ENCODE measurements at places on chromosomes 6 and 20.
A peak's percentile ranks its signal among the peaks of the same experiment; 100 is the strongest.

DNA sequence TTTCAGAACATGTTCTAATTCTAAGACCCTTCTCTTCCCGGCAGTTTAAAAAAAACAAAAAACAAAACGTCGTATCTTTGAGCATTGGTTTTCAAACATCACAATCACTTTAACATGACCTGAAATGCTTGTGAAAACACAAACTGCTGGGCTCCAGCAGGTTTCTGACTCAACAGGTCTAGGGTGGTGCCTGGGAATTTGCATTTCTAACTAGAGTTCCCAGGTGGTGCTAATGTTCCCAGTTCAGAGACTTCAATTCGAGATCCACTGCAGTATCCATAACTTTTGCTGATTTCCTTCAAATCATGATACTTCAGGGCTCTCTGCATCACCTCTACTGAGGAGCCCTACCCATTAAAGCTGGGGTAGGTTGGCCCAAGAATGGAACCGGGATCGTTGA is 850 bp upstream of the SMPDL3A start:
- DNase-seq = no peak

DNA sequence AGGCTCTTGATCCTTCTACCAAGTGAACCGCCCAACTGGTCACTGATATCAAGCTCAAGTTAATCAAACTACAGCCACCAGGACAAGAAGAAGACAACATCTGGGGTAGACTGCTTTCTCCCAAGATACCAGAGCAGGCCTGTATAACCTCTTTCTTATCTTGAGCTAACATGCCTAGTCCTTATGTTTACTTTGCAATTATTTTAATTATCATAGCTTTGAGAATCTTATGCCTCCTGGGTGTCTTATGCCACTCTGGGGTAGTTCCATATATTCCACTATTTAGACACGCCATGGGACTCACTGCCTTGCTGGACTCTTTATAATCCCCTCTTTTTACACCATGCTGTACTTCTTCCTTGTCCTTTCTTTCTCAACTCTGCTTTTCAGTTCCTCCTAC is 41.5 kb upstream of the ECI2 start:
- DNase-seq = no peak

- DNase-seq = no peak
These were observed 62.7 kb downstream of the TMEM170B start for GRCh38 chr6:11600251-11600650.

DNA sequence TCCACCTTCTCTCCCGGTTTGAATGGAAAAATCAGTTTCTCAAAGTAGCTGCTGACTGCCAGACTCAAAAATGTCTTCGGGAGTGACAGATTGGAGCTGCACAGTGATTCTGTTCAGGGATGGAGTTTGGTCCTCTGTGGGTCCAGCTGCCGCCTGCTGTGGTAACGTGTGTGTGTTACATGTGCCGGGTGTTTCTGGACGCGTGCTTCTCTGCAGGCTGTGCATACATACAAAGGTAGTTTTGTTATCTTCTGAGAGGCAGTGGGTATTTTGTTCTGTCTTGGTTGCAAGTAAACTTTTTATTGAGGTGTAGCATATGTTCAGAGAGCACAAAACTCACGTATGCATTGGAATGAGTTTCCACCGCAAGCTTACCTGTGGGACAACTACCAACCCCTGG is 41.3 kb upstream of the NAA20 start:
- no peak for DNase-seq

DNA sequence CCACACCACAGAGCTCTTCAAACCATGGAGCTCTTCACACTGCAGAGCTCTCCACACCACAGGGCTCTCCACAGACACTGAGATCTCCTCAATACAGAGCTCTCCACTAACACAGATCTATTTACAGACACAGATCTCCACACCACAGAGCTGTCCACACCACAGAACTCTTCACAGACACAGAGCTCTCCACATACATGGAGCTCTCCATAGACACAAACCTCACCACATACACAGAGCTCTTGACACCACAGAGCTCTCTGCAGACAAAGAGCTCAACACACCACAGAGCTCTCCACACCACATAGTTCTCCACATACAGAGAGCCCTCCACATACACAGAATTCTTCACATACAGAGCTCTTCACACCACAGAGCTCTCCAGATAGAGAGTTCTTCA is 53.0 kb downstream of the ERMARD start:
- no peak for DNase-seq

DNA sequence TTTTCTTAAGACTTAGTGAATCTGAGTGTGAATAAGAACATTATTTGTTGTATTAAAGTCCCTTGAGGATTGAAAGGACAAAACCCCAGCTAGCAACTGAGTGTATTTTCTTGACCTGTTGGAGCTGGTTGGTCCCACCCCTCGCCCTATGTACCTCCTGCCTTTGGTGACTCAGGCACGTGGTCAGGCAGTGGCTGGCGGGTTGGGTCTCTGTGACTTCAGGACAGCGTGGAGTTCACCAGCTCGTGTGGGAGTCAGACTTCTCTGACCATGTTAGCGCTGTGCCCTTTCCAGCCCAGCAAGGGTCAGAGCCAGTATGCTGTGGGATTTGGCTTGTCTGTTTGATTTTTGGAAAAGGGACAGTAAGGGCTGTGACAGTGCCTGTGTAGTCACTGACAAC is 93.7 kb downstream of the SSR1 start:
- no peak for DNase-seq

GRCh38 chr6:72553531-72554511 is 68.0 kb upstream of the KCNQ5 start:
- no peak for DNase-seq

GRCh38 chr6:87700397-87701343 is 1.4 kb downstream of the AKIRIN2 start:
- peak; percentile 16 for DNase-seq

DNA sequence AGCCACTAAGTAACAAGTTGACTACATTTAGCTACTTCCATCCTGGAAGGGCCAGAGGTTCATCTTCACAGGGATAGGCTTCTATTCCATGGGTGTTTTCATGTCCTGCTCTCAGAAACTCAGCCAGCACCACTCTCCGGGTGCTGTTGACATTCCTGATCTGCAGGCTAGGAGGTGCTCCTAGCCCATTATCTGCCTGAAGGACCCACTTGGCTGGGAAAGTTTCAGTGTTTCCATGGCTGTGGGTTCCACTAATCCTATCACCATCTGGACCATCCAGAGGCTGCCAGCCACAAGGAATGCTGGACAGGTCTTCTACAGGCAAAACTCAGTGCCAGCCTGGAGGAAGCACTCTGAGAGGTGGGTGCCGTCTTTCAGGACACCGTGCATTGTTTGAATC is 45.2 kb downstream of the HLA-G start:
- DNase-seq = no peak

GRCh38 chr6:157595768-157596167 is 214.8 kb downstream of the ZDHHC14 start:
- no peak for DNase-seq

- DNase-seq = no peak
These were observed 19.1 kb upstream of the HLA-DQB1 start for GRCh38 chr6:32685603-32686002.

DNA sequence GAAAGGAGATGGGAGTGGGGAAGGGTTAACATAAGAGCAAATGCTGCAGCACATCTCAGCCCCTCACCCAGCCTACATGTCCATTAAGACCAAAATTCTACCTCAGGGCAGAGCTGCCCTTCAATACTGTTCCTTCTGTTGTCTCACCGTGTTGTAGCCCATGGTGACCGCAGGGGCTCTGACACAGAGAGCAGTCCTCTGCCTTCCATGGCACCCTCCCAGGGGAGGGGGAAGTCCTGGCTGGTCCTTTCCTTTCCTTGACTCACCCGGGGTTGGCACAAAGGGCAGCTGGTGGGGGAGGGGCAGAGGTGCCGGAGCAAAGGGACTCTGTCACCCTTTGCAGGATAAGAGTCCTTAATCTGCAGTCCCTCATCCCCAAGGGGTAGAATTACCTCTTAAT is 15.2 kb downstream of the NKX2-2 start:
- DNase-seq = no peak

GRCh38 chr6:154572556-154572955 is 62.1 kb upstream of the CNKSR3 start:
- no peak for DNase-seq

DNA sequence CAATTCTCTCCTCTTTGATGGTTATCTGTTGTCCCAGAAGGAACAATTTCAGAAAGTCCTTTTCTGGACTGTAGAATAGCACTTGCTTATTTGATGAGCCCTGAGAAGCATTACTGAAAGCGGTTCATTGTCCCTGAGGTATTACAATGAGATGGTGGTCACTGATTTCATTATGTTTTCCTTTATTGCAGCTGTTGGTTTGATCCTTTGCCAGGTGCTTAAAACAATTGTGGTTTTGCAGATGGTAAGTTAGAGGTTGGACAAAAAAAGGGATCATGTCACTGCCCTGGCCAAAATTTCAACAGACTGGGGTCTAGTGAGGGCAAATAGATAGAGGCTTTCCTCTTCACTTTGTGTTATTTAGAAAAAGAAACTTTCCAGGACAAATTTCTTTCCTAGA is 61.9 kb downstream of the ESR1 start:
- DNase-seq = no peak

- no peak for DNase-seq
These were observed 162.4 kb downstream of the ID4 start for GRCh38 chr6:19999319-20000191.

- DNase-seq = no peak
These were observed 131.2 kb upstream of the SPACA1 start for GRCh38 chr6:87916446-87916845.

DNA sequence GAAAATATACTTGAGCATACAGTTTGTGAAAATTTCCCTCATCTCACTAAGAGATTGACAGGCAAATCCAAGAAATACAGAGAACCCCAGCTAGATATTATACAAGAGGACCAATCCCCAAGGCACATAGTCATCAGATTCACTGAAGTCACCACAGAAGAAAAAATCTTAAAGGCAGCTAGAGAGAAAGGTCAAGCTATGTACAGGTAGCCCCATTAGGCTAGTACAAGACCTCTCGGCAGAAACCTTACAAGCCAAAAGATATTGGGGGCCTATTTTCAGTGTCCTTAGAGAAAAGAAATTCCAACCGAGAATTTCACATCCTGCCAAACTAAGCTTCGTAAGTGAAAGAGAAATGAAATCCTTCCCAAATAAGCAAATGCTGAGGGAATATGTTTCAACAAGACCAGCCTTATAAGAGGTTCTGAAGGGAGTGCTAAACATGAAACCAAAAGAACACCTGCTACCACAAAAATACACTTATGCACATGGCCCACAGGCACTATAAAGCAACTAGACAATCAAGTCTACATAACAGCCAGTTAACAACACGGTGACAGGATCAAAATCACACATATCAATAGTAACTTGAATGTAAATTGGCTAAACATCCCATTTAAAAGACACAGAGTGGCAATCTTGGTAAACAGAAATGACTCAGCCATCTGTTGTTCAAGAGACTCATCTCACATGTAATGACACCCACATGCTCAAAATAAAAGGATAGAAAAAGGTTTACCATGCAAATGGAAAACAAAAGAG is 96.3 kb downstream of the FHL5 start:
- DNase-seq = no peak

DNA sequence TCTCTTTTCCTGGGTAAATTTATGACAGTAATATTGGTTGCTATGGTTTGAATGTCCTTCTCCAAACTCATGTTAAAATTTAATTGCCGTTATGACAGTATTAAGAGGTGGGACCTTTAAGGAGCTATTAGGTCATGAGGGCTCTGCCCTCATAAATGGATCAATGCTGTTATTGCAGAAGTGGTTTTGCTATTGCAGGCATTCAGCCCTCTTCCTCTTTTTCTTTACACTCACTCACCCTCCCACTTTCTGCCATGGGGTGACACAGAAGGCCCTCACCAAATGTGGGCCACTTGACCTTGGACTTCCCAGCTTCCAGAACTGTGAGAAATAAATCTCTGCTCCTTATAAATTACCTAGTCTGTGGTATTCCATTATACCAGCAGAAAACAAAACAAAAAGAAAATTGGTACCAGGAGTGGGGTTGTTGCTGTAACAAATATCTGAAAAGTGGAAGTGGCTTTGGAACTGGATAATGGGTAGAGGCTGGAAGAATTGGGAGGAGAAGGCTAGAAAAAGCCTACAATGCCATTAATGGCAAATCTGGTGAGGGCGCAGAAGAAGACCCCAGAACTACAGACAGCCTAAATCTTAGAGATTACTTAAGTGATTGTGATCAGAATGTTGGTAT is 24.8 kb upstream of the IGF2R start:
- no peak for DNase-seq

DNA sequence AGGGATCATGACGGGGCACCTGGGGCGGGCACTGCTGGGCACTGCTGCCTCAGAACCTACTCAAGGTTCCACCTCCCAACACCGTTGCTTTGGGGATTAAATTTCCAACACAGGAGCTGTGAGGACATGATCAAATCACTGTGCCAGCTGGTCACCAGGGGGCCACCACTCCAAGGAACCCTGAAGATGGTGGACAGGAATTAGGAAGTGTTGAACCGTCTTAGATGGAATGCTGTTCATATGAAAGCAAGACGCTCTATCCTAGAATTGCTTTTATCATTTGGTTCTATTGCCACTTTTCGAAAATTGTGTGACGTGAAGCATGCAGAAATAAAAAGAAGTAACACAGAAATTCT is 140.3 kb downstream of the DLL1 start:
- DNase-seq = no peak

DNA sequence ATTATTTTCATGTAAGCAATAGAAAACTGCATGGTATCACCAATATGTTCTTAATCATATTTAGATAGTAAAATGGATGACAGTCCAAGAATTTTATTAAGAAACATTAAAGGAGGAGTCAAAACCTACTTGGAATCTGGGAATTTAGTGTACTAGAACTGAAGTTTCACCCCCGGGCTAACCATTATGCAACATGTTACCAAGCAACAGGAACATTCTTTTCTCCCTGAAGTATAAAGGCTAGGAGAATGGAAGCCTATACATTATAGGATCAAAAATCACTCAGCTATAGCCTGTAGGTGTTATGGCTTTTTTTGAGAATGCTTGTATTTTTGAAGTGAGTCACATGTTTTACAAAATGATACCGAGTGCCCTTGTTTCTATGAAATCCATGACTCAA is 538.3 kb downstream of the GRIK2 start:
- no peak for DNase-seq

DNA sequence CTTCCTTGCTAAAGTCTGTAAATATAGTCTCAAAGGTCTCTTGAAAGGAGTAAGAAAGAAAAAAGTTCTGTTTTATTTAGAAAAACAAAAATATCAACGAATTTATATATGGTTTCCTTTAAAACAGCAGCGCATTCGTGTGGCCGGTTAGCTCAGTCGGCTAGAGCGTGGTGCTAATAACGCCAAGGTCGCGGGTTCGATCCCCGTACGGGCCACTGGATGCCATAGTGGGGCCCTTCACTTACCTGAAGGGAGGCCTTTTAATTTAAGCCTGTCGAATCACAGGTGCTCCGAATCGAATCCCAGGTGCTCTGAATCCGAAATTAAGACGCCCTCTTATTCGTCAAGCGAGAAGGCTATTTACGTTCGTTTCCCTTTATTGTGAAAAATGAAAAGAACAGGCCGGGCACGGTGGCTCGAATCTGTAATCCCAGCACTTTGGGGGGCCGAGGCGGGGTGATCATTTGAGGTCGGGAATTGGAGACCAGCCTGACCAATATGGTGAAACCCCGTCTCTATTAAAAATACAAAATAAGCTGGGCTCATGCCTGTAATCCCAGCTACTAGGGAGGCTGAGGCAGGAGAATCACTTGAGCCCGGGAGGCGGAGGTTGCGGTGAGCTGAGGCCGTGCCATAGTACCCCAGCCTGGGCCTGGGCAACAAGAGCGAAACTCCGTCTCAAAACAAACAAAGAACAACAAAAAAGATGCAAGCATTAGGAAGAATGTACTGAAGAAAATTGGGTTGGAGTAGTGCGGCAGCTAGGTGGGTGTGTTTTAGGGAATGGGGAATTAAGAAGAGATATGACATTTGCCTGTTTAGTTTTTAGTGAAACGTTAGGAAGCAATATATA is 195.8 kb upstream of the ZNF184 start:
- DNase-seq = peak; percentile 80
